K562 (cell line): ENCODE measurements at places on chromosomes 3 and 15. TPM values are rescaled to one million over a fixed set of nuclear protein-coding genes. Genes with fewer than 3 reads are reported as not detected.

DNA sequence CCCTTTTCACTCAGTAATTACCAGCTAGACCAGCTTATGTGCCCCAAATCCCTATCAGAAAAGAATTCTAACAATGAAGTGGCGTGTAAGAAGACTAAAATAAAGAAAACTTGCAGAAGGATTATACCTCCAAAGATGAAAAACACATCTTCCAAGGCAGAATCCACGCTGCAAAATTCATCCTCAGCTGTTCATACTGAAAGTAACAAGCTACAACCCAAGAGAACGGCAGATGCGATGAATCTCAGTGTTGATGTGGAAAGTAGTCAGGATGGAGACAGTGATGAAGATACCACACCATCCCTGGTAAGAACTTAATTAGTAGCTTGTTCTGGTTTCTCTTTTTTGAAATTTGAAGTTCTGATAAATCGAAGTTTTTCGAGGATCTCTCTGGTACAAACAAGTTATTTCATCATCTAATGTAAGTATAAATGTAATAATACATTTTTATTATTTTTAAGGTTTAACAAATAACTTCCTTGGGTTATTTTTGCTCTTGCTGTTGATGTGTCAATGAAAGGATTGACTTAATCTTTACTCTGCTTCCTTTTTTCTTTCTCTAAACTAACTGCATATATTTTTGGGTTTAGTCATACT, 1.4 kb downstream of the WDR76 start:
- DNase-seq: no peak

FANCD2 gene
- total RNA-seq: 58.3 and 59.4 TPM in 2 replicates

GRCh38 chr3:69784954-69785514, 45.8 kb downstream of the MITF start:
- peak; percentile 57 for DNase-seq

GRCh38 chr15:65337436-65338070, 33.1 kb downstream of the RNU5B-1 start:
- no peak for DNase-seq

GRCh38 chr3:179967622-179968021, 69.1 kb downstream of the PEX5L start:
- no peak for DNase-seq

GOLGA8O gene
- total RNA-seq: 0.22 and 0.31 TPM in 2 replicates

CDHR4 gene
- not detected in 2 replicates for total RNA-seq

- no peak for DNase-seq
Observed at GRCh38 chr3:154210986-154211385, 89.8 kb downstream of the ARHGEF26 start.
